ENCODE measurements at places on chromosomes 13 and 19. TPM values are rescaled to one million over a fixed set of nuclear protein-coding genes. Genes with fewer than 3 reads are reported as not detected.

The NCR1 gene
- total RNA-seq, result not detected

The SIGLEC5 gene
- total RNA-seq, result not detected

The POLR1G gene
- 8.1 TPM for total RNA-seq

The RPS19 gene
- 3,233 TPM for total RNA-seq

The TNFSF13B gene
- 0.72 TPM for total RNA-seq

The PLK5 gene
- not detected for total RNA-seq

The ADGRE3 gene
- total RNA-seq, result not detected

The SPACA4 gene
- not detected for total RNA-seq

The CYP4F11 gene
- not detected for total RNA-seq

The EPS8L1 gene
- 0.90 TPM for total RNA-seq

The DCLK1 gene
- total RNA-seq, result 10.0 TPM

The SIAH3 gene
- not detected for total RNA-seq

The MEIOSIN gene
- not detected for total RNA-seq

The CFAP97D2 gene
- total RNA-seq, result not detected

The PCDH8 gene
- not detected for total RNA-seq

The RASGRP4 gene
- not detected for total RNA-seq

The NLRP11 gene
- not detected for total RNA-seq

The IFI30 gene
- 26.9 TPM for total RNA-seq

The ZNF724 gene
- total RNA-seq, result 1.8 TPM

Measured in cardiac atrium fibroblast (primary cell).